ENCODE measurements at places on chromosomes 6 and 20. TPM values are rescaled to one million over a fixed set of nuclear protein-coding genes. Genes with fewer than 3 reads are reported as not detected.

HAO1 gene
- total RNA-seq = not detected

ARMH2 gene
- total RNA-seq = not detected

BMP6 gene
- total RNA-seq = 0.13 TPM

TRAM2 gene
- 36.8 TPM for total RNA-seq

CDKAL1 gene
- 12.2 TPM for total RNA-seq

SIM1 gene
- 3.3 TPM for total RNA-seq

TCP11 gene
- 0.16 TPM for total RNA-seq

SLC24A3 gene
- 0.76 TPM for total RNA-seq

PIGT gene
- 125 TPM for total RNA-seq

ZBTB46 gene
- total RNA-seq = 5.6 TPM

WASF1 gene
- total RNA-seq = 18.6 TPM

JAG1 gene
- total RNA-seq = 42.5 TPM

CNKSR3 gene
- 16.0 TPM for total RNA-seq

PCSK2 gene
- total RNA-seq = not detected

MAFB gene
- total RNA-seq = 1.1 TPM

DCDC2 gene
- total RNA-seq = 93.4 TPM

COX4I2 gene
- not detected for total RNA-seq

SLC17A2 gene
- total RNA-seq = not detected

LY6G6C gene
- total RNA-seq = not detected

OR2J3 gene
- total RNA-seq = not detected

BTBD3 gene
- total RNA-seq = 15.8 TPM

PDE10A gene
- total RNA-seq = 13.8 TPM

NFATC2 gene
- total RNA-seq = 2.3 TPM

PPP1R14C gene
- total RNA-seq = 11.9 TPM

GJA10 gene
- not detected for total RNA-seq

ACTL10 gene
- total RNA-seq = 1.5 TPM

C20orf141 gene
- 0.76 TPM for total RNA-seq

LTA gene
- total RNA-seq = not detected

CD93 gene
- not detected for total RNA-seq

RBM38 gene
- total RNA-seq = 40.9 TPM

HNF4A gene
- not detected for total RNA-seq

PRKN gene
- 4.4 TPM for total RNA-seq

VNN1 gene
- total RNA-seq = not detected

CGAS gene
- 2.2 TPM for total RNA-seq

OR2H2 gene
- not detected for total RNA-seq

KCNK16 gene
- total RNA-seq = not detected

MOG gene
- not detected for total RNA-seq

COL11A2 gene
- 0.33 TPM for total RNA-seq

SALL4 gene
- 0.65 TPM for total RNA-seq

ATP6V1G2 gene
- total RNA-seq = 0.98 TPM

ENPP3 gene
- not detected for total RNA-seq

FOXS1 gene
- total RNA-seq = 15.2 TPM

TREM2 gene
- not detected for total RNA-seq

VSTM2L gene
- 2.0 TPM for total RNA-seq

SMIM26 gene
- 87.3 TPM for total RNA-seq

SRSF12 gene
- total RNA-seq = 4.2 TPM

GSTA3 gene
- total RNA-seq = not detected

SLC35F1 gene
- total RNA-seq = 0.33 TPM

MEA1 gene
- 41.8 TPM for total RNA-seq

UNC93A gene
- not detected for total RNA-seq

CPNE5 gene
- total RNA-seq = 0.13 TPM

SIRPA gene
- total RNA-seq = 67.2 TPM

MCCD1 gene
- not detected for total RNA-seq

PGBD1 gene
- total RNA-seq = 2.5 TPM

SUMO4 gene
- total RNA-seq = not detected
